ENCODE measurements at places on chromosomes 4 and X. TPM values are rescaled to one million over a fixed set of nuclear protein-coding genes. Genes with fewer than 3 reads are reported as not detected.

GRCh38 chr4:185735866-185736400 is 76.1 kb downstream of the SORBS2 start:
- no peak for DNase-seq

DNA sequence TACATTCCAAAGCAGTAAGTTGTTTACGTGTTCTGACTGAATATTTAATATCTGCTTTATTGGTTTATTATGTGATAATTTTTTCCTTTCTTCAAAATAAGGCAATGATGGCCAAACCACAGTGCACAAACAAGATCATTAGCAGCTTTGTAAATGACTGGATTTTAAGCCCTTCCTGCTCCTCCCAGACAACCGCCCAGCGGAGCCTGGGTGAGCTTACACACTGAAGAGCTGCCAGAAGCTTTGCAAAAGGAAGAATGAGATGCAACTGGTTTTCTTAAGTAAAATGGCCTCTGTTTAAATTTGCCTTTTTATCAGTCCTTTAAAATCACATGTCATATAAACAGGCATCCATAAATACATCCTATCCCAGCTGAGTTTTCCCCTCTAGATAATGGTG is 52.2 kb downstream of the SPARCL1 start:
- no peak for DNase-seq

- DNase-seq = no peak
These were observed at the start of gene GABRB1 for GRCh38 chr4:47031011-47031678. TSS of gene GABRB1 (plus strand) at chr4:47031567.

The DKK2 gene
- 8.3 TPM for total RNA-seq

Measured in pulmonary artery endothelial cell (primary cell).